T-helper 1 cell (primary cell): ENCODE measurements at places on chromosomes 5 and 9.

DNA sequence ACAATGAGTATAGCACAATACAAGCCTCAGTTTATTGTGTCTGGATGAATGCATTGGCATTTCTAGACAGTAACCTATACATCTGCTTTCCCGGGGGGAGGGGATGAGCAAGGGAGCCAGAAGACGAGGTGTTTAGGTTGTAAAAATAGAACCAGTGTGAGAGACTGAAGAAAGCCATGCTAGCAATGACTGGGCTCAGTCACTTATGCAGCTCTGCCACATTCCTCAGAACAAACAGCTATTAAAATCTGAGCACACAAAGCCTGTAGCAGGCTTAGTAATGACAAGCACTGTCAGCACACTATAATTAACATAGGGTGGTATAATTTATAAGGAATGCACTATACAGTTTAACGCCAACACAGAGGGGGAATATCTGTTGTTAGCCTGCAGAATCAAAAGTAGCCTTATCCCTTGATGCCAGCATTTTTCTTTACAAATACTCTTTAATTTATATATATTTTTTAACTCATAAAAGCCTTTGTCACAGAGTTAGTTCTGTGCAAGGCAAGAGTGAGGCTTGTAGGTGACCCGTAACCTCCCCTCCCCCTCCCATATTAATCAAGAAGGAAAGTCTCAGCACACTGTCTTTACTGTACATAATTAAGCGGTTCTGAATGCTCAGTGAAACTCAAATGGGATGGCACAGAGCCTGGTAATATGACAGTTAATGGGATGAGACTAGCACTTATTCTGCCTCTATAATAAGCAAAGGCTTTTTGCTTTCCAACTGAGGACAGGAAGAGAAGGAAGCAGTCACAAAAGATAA is 295.4 kb downstream of the CSNK1G3 start:
- DNase-seq = no peak

- no peak for DNase-seq
Measured at GRCh38 chr5:65861830-65862241, 64.5 kb upstream of the ERBIN start.

DNA sequence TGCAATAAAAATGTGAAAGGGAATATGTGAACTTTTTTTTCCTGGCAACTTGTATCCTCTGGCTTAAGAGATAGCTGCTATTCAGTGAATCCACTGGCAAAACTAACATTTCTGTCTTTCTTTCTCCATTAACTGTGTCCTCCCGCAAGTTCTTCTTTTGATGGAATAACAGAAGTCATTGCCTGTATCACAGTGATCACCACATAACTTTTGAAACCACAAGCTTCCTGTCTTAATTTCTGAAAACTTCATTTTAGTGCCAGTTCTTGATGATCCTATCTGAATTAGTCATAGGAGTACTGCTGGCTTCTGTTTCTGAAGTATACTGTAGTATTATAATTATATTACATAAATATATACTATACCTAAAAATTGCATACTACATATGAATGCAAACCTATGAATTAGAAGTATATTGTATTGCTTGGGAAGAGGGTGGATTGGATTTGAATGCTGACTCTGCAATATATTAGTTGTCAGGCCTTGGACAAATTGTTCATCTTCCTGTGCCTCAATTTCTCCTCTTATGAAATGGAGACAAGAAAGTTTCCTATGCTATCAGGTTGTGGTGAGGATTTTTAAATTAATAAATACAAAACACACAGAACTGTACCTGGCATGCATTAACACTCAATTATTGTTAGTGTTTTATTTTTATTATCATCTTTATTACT is 441.6 kb downstream of the CETN3 start:
- no peak for DNase-seq

- no peak for DNase-seq
Measured at GRCh38 chr9:37693260-37693659, 42.5 kb downstream of the FRMPD1 start.

DNA sequence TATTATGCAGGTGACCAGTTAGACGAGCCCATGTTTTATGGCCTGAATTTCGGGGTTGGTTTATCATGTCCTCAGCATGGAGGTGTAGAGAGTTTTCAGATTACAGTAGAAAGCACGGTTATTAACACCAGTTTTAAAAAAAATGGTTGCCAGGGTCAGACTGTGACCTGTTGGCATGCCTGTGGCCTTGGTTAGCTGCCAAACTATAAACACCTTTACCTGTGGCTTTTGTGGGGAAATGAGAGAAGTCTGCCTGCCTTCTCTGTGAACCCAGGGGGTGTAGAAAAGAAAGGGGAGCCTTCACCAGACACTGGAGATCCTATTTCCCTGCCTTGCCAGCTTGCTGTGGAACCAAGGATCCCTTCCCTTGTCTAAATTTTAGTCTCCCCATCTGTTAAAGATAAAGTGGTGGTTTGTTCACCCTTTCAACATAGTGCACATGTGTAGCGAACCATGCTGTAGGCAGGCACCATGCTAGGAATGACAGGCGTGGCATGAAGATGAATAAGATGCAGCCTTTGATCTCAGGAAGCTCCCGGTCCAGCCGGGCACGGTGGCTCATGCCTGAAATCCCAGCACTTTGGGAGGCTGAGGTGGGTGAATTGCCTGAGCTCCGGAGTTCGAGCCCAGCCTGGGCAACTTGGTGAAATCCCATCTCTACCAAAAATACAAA is 6.1 kb upstream of the PHF19 start:
- no peak for DNase-seq

- no peak for DNase-seq
Measured at GRCh38 chr9:94176608-94177007, 82.5 kb upstream of the ZNF169 start.
